ENCODE measurements at places on chromosomes 3 and 15. TPM values are rescaled to one million over a fixed set of nuclear protein-coding genes. Genes with fewer than 3 reads are reported as not detected.

CLDN18 gene
- not detected for total RNA-seq

GOLGA8J gene
- total RNA-seq: not detected

PLA2G4E gene
- total RNA-seq: not detected

MB21D2 gene
- 6.1 TPM for total RNA-seq

SAMMSON gene
- total RNA-seq: 3.6 TPM

TEX9 gene
- 5.2 TPM for total RNA-seq

PPCDC gene
- 16.9 TPM for total RNA-seq

CHRD gene
- total RNA-seq: not detected

DAZL gene
- total RNA-seq: not detected

EPHB3 gene
- 6.7 TPM for total RNA-seq

TMC3 gene
- not detected for total RNA-seq

MCTP2 gene
- 5.8 TPM for total RNA-seq

MME gene
- total RNA-seq: 9.4 TPM

SPESP1 gene
- 16.2 TPM for total RNA-seq

DOCK3 gene
- 0.21 TPM for total RNA-seq

SCN11A gene
- total RNA-seq: not detected

PCSK6 gene
- total RNA-seq: 1.5 TPM

GOLGA8T gene
- total RNA-seq: not detected

IL17RB gene
- total RNA-seq: not detected

TNFAIP8L3 gene
- not detected for total RNA-seq

SLMAP gene
- total RNA-seq: 51.2 TPM

PLSCR2 gene
- total RNA-seq: not detected

FBN1 gene
- total RNA-seq: 18.1 TPM

ATP13A5 gene
- total RNA-seq: not detected

ISLR gene
- total RNA-seq: 0.08 TPM

CISH gene
- total RNA-seq: 1.1 TPM

NMD3 gene
- total RNA-seq: 46.5 TPM

Measured in A375 (cell line).